ENCODE measurements at places on chromosomes 11 and 22.

GRCh38 chr11:68142028-68142412 lies 20.8 kb upstream of the CHKA start:
- peak; percentile 19 for DNase-seq

- DNase-seq = peak; percentile 98
Measured at GRCh38 chr11:27209562-27210005, 153.4 kb downstream of the CCDC34 start.

GRCh38 chr11:115352805-115353485 lies 151.3 kb downstream of the CADM1 start:
- DNase-seq = no peak

- DNase-seq = no peak
Measured at GRCh38 chr11:75862437-75862836, 47.4 kb downstream of the UVRAG start.

- peak; percentile 69 for DNase-seq
Measured at GRCh38 chr22:22848364-22848866, 39.2 kb upstream of the IGLL5 start.

- no peak for DNase-seq
Measured at GRCh38 chr11:19561011-19561410, 151.6 kb upstream of the NAV2 start.

DNA sequence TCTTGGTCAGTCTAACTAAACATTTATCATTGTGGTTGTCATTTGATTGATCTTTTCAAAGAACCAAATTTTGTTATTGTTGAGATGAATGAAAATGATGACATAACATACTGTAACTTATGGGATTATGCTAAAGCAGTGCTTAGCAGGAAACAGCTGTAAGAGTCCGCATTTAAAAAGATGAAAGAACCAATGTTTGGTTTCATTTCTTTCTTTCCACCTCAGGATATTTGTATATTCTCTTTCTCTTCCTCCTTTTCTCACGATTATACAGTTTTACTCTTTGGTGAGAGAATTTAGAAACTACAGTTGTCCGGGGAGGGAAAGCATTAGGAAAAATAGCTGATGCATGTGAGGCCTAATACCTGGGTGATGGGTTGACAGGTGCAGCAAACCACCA lies 23.1 kb downstream of the PIH1D2 start:
- DNase-seq = no peak

GRCh38 chr11:40517122-40517521 lies 942.3 kb downstream of the LRRC4C start:
- DNase-seq = no peak

- DNase-seq = no peak
Measured at GRCh38 chr22:21593406-21594232, 26.1 kb downstream of the UBE2L3 start.

GRCh38 chr11:72425053-72425980 lies 9.0 kb downstream of the CLPB start:
- peak; percentile 15 for DNase-seq

DNA sequence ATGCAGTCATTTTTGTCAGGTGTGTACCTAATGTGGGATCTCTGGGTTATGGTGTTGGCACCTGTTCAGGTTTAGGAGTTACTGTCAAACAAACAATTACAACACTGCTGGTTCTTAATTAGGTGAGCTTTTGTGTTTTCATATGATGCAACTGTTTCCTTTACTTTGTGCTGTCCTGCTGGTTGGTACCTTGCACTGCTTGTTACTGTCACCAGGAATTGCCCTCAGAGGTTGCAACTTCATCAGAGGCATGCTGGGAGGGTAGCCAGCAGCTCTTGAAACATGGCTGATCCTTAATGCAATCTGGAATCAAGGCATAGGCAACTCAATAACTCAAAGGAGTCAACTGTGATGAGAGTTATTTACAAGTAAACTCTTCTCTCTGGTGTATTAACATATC lies 400.3 kb downstream of the MIAT start:
- DNase-seq = no peak

GRCh38 chr22:26398741-26399153 lies 30.3 kb upstream of the ASPHD2 start:
- DNase-seq = peak; percentile 83

- DNase-seq = no peak
Measured at GRCh38 chr11:45603946-45604682, 61.3 kb downstream of the CHST1 start.

GRCh38 chr11:88181776-88182175 lies 6.5 kb upstream of the RAB38 start:
- DNase-seq = peak; percentile 89

GRCh38 chr22:47564651-47565434 lies 802.4 kb downstream of the TBC1D22A start:
- no peak for DNase-seq

DNA sequence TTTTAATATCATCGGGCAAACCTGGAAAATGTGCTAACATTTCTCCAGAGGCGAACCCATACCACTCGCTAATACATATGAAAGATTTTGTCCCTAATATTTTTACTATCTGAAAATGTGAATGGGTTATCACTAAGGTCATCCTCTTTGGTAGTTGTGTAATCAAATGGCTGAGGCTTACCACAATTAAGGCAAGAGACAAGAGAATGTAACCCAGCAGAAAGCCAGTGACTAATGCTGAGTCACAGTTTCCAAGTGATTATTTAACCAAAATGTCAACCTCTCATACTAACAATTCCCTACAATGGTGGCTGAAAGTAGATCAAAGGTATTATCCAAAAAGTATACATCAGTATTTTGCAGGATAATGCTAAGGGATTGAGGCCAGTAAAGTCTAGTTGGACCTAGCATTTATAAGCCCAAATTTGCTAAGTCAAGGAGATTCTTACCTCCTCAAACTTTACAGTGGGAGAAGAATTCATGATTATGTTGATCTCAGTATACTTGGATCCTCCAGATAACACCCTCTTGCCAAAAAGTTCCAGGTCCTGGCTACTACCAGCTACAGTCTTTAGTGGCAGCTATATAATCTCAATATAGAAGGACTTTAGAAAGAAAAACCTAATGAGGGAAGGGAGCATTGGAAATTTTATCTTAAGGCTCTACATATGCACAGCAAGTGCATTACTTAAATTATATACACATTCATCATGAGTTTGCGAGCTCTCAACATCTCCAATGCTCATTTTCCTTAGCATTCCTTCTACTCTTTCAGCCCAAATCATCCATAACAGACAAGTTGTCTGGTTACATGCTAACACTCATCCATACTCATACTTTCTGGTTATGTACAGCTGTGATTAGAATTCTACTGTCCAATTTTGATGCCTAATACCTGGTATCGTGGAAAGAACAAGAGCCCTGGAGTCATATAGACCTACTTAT lies 25.4 kb downstream of the SIK3 start:
- peak; percentile 94 for DNase-seq

DNA sequence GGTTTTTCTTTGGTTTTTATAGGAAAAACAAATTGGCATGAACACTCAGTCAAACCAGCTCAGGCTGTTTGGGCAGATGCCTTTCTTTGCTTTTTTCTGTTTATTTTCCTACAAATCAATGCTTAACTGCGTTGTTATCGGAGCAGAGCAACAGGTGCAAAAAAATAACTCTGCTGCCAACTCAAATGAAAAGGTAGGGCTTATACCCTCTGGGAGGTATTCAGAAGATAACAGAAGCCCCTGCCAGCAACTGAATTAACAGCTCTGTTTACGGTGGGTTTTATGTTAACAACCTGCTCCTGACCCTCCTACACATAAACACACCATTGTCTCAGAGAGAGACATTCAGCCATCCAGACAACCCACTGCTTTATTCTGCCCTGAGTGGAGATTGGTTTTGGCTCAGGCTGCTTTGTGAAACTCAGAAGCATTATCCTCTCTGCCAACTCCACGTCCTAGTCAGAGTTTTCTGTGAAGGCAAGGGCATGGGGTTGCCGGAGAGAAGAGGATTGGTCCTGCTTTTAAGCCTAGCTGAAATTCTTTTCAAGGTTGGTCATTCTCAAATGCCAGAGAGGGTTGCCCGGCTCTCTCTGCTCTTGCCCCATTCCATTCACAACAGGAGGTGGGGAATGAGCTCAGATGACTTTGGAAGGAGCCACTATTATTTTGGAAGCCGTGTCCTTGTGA lies 11.4 kb downstream of the EHF start:
- DNase-seq = no peak

- no peak for DNase-seq
Measured at GRCh38 chr11:36581536-36581935, 12.8 kb upstream of the IFTAP start.

DNA sequence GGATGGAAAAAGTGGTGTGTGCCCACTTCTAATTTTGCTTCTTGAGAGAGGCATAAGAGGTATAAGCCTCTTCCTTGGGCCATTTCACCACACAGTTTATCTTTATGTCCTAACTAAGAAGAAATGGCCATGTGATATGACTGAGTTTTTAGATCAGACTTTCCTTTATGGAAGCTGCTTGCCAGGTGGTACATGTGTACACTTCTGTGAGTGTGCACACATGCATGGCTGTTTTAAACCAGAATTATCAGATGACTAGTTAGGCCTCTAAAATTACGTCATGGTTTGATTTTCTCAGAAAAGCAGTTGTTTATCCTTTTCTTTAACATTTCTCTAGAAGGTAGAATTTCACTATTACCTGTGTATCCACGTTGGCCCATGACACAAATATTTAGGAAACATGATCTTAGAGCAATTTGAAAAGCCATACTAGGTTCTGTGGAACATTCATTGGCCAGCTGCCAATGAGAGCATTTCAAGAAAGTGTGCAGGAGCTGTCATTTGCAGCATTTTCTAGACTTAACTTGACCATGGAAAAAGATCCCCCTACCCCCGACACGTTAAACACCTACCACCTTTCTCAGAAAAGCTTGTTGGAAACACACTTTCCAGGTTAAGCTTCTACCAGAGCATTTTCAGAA lies 109.2 kb upstream of the GAL start:
- DNase-seq = no peak

GRCh38 chr11:67054346-67054835 lies 2.3 kb upstream of the RHOD start:
- DNase-seq = peak; percentile 77

- DNase-seq = no peak
Measured at GRCh38 chr11:116501728-116502127, 271.1 kb downstream of the BUD13 start.

DNA sequence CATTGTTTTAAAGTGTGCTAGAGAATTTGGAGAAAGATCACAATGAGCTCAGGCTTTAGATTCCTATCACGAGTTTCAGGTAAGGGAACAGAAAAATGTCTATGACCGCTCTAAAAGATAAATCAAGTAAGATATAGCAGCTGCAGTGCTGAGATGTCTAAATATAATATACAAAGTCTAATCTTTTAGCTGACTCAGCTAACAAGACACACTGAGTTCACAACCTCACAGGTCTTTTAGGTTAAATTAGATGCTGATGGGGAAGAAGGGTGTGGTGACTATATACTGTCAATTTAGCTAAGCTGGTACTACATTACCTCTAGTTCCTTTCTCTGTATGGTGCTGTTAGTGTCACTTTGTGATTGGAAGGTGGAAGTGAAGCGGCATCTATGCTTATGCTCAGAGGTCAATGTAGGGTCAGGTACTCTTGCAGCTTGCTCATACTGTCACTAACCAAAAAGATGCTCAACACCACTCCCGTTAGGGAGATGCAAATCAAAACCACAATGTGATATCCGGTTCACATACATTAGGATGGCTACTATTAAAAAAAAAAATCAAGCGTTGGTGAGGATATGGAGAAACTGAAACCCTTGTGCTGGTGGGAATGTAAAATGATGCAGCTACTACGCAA lies 283.5 kb downstream of the SWAP70 start:
- no peak for DNase-seq

DNA sequence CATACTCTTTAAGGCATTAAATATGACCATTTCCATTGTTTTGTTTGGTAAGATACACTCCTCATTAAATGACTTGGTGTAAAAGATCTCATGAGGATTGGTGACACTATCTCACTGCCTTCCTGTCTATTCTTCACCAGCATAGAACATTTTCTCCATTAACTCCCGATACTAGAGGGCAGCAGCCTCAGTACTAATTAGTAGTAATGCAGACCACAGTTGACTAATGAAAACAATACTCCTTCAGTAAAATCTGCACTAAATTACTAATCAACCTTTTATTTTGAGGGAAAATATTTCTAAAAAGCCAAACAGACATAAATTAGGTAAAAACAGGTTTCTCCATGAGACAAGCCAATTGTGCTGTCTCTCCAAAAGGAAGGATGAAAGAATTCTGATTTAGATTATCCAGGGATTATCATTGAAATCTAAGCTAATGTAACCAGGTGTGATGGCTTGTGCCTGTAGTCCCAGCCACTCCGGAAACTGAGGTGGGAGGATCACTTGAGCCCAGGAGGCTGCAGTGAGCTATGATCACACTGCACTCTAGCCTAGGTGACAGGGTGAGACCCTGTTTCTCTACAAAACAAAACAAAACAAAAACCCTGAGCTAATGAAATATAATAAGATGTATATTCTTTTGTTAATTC lies 9.4 kb downstream of the PGM2L1 start:
- DNase-seq = peak; percentile 69

- DNase-seq = no peak
Measured at GRCh38 chr11:2526808-2527381, 82.1 kb downstream of the KCNQ1 start.

DNA sequence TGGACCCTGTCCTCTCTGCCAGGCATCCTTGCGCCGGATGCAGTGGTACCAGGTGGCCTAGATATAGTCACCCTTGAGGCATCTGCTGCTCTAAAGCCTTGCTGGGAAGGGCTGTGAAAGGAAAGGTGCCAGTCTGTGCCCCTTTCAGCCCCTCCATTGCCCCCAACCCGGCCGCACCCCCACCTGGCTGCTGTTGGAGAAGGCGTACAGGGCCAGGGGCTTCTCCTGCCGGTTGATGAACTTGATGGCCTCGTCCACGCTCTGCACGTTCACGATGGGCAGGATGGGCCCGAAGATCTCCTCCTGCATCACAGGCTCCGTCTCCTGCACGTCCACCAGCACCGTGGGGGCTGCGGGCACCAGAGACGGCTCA lies 10.2 kb downstream of the ALDH3B2 start:
- DNase-seq = no peak

DNA sequence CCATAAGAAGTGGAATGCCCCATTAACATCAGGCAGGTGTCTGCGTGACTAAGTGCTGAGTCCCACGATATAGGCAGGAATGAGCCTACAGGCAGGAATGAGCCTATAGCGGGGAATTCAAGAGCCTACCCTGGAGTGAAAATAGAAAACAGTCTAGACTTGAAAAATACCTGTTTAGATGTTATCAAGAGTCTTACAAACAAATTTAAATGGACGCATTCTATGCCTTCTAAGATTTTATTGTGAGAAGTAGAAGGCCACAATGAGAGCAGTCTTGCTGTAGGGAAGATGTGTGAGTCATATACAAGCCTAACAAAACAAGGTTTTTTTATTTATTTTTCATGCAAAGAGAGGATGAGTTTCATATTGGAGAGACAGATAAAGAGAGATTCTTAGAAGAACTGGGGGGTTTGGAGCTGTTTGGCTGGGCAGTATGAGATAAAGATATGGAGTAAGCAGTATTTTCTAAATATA lies 200.8 kb upstream of the ZC3H12C start:
- DNase-seq = peak; percentile 32

DNA sequence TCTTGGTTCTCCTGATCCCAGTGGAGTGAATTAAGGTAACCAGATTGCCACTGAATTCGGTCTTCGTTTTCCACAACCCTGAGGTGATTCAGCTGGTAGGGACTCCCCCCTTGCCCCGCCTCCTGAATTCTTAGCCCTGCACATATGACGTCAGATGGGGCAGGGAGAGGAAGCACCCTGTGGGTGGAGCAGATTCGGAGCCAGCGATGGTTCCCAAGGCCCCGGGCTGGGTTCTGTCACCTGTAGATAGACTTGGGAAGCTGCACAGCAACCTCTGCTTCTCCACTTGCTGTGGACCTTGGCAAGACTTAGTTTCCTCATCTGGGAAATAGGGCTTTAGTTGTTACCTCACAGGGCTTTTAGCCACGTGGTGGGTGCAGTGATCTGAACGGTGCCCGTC lies 67.8 kb downstream of the CTTN start:
- DNase-seq = peak; percentile 37

GRCh38 chr11:72373163-72373562 lies 61.2 kb downstream of the CLPB start:
- no peak for DNase-seq

Measured in epithelial cell of esophagus (primary cell).